ENCODE measurements at places on chromosomes 12 and 14.
A peak's percentile ranks its signal among the peaks of the same experiment; 100 is the strongest.

DNA sequence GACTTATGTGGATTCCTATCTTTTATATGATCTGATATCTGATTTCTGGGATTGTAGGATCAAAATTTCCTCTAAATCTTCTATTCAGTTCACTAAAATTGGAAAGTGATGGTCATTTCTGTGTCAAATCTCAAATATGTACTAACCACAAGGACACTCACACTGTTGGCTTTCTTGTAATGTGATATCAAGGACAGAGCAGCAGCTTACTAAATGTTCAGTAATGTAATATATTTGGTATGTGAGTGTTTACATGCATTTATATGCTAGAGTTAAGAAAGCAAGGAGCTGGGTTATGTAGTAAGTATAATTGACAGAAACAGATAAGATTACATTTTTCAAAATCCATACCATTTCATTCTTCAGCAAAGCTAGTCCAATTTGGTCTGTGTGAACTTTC is 16.5 kb downstream of the PUS7L start:
- DNase-seq: peak; percentile 69

- DNase-seq: no peak
Measured at GRCh38 chr12:57765003-57765697, 1.7 kb downstream of the CYP27B1 start.

DNA sequence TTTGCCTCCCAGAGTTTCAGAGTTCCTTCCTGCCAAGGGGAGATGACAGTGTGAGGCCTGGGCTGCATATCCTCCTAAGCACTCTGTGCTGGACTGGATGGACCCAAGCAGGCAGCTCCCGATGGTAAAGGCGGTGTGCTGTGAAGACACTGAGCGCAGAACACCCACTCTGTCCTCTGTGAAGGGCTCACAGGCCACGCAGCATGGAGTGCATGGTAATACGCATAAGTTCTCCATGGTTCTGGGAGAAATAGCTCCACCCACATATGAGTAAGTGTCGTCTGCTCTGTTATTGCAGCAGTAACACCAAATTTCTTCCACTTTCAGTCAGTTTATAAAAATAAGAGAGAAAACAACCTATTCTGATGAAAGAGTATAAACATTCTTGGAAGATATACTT is 55.8 kb downstream of the TMEM30B start:
- DNase-seq: no peak

DNA sequence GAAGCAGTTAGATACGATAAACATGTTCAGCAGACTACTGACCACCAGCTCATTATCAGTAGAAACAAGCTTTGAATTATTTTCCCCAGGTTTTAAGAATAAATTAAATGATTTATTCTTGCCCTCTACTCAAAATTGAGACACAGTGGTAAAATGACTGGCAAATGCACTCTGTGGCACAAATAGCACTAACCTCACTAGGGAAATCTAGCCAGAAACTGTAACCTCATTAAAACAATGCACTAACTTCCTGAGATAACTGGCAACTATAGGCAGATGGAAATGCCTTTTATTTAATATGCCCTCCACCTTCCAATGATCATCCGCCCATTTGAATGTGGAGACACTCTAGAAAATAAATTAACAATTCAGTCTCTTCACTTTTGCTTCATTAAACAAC is 33.2 kb downstream of the CPNE8 start:
- DNase-seq: no peak

GRCh38 chr12:23204933-23205778 is 580.2 kb downstream of the ETNK1 start:
- peak; percentile 23 for DNase-seq

DNA sequence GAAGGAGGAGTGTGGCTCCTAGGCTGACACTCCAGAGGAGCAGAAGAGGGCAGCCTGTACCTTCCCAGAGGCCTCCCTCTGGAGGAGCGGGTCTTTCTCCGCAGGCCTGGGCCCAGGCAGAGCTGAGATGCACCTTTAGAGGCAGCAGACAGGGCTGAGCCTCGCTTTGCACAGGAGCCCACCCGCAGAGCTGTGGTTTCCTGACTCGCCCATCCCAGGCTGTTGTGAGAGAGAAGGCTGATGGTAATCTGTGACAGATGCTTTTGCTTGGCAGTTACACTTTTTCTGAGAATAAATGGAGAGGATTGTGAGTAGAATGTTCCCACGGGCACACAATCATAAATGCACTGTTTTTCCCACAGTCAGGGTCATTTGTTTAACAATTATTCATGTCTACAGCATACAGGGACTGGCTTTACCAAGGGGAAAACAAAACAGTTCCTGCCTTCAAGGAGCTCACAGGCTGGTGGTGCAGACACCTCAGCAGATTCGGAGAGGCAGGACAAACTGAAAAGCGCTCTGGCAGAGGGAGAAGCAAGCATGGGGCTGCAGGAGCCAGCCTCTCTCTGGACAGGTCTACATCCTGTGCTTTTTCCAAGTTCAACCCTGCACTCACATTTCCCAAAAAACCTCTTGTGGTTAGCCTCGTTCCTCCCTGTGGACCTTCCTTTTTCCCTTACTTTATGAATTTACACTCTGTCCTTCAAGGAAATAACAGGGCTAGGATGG is 13.9 kb downstream of the EVL start:
- peak; percentile 61 for DNase-seq

DNA sequence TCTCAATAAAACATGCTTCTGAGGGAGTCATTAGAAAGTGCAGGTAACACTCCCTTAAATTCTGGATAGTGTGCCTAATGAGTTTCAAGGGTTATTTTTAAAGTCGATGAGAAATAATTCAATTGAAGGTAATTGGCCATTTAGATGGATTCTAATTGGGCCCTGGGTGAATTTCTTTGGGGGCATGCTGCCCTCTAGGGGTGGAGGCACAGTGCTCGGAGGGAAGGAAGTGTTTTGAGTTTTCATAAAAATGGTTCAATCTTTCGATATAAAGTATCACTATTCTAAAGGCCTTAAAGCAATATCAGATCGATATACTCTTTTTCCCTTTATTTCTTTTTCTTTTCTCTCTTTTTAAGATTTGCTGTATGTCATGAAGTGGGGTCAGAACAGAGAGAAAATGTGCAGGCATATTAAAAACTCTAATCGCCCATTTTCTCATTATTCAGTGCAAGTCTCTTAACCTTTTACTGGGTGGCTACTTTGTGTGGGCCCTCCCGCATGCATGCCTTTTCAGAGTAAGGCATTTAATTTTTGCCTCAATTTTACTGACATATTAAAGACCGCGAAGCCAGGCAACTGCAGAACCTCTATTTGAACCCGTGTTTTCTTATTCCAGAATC is 25.5 kb downstream of the NKX2-8 start:
- DNase-seq: no peak

DNA sequence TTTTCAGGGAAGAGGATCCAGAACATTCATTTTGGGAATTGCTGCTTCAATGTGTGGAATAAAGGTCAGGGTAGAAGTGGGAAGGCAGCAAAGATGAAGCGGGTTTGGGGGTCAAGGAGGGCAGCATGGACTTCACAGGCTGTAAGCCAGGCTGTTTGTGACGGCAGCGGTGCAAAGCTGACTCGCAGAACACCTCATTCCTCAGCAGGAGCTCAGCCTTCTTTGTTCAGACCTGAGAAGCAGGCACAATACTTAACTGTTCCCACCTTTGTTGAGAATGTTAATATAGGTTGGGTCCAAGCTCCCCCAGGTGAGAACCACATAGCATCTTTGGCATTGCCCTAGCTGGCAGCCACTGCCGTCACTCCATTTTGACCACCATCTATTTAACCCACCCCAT is 16.7 kb downstream of the GRIN2B start:
- DNase-seq: no peak

DNA sequence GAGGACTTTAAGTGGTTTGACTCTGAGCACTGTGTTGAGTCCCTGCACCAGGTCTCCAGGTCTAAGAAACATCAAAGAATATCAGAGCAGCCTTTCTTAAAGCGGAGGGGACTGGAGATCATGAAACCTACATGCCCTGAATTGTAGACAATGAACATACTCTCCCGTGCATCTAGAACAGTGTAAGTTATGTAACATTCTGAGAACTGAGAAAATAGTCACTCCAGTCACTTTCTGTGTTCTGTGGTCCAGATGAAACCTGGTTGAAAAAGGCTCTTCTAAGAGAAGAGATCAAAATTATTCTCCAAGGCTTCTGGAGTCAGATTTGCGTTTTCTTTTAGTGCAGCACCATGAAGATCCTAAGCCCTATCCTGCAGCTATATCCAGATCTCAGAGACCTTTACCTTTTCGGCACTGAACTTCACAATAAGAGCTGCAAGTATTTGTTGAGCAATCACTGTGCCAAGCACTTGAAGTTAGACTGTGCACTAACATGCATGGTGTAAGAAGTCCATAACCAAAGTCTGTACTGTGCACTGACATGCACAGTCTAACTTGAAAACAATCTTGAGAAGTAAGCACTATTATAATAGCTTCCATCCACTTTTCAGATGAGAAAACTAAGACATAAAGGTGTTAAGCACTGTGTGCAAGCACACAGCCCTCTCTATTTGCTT is 65.6 kb upstream of the TMEM263 start:
- no peak for DNase-seq

DNA sequence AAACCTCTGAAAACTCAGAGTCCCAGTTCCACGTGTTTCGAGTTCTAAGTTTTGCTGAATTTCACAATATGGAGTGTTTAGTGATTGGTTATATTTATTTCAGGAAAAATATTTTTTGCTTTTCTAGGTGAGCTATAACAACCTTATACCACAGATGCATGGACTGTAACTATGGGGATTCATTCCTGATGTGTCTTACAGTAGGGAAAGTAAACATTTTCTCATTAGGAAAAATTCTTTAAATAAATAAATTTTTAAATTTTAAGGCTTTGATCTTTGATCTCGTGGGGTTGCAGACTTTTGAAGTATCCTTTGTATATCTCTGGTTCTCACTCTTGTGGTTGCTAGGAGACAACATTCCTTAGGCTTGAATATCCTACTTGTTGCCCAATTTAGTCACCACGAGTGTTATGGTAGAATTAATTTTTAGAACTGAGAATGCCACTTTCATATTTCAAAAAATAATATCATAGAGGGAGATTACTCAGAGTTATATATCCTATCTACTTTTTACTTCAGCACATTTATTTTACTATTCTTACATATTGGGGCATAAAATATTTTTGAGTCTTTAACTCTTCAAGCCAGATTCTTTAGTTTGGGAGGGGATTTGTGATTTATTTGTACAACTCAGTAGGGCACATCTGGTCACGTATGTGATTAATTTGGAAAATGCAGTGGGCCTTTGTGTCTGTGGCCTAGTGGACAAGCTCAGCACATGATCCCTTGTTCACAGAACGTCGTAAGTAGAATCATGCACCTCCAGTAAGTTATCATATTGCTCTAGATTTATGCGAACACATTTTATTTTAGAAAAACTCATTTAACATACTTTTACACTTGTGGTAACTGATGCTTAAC is 224.0 kb downstream of the TTC6 start:
- peak; percentile 7 for DNase-seq

GRCh38 chr12:121799156-121799841 is 4.5 kb upstream of the SETD1B start:
- no peak for DNase-seq

GRCh38 chr12:14678547-14679150 is 17.8 kb downstream of the GUCY2C start:
- DNase-seq: no peak

DNA sequence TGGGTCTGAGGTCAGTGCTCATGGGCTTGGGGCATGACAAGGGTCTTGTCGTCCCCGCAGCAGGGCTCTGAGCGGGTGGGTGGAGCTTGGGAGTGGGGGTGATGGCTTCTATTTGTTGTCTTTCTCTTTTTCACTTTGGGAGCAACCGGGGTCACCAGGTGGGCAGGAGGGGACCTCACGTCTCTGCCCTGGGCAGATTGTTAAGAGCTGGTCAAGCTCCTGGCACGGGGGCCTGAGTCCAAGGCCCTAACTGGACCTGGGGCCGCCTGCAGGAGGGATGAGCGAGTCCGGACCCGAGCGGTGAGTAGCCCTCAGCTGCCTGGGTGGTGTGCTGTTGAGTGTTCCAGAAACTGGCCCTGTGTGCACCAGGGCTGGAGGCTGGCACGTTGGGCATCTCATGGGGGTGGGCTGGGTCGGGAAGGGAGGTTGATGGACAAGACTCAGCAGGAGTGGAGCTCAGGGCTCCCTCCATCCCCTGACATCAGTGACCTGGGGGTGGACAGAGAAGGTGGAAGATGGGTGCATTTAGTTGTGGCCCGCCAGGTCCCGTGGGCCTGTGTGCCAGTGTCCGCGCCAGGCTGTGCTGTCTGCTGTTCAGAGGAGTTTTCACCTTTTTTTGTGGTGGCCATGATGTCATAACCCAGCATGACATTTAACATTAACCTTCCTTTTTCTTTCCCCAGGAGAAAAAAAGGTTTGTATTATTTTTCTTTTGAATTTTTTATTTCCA is 27.5 kb downstream of the RTL1 start:
- DNase-seq: no peak

DNA sequence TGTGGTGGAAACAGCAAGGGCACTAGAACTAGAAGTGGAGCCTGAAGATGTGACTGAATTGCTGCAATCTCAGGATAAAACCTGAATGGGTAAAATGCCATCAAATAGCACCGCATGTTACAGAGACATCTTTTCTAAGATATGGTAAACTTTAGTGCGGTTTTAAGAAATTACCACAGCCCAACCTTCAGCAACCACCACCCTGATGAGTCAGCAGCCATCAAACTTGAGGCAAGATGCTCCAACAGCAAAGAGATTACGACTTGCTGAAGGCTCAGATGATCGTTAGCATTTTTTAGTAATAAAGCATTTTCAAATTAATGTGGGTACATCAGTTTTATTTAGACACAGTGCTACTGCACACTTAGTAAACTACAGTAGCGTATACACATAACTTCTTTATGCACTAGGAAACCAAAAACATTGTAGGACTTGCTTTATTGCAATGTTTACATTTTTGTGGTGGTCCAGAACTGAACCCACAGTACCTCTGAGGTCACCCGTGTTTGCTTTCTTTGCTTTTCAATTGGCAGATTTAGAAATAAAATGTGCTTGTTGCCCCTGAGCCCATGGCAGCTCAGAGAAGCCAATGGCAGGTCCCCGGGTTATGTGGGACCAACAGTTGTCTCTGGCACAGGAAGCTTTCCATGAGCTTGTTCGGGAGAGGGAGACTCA is 15.9 kb downstream of the GOLGA3 start:
- DNase-seq: no peak

DNA sequence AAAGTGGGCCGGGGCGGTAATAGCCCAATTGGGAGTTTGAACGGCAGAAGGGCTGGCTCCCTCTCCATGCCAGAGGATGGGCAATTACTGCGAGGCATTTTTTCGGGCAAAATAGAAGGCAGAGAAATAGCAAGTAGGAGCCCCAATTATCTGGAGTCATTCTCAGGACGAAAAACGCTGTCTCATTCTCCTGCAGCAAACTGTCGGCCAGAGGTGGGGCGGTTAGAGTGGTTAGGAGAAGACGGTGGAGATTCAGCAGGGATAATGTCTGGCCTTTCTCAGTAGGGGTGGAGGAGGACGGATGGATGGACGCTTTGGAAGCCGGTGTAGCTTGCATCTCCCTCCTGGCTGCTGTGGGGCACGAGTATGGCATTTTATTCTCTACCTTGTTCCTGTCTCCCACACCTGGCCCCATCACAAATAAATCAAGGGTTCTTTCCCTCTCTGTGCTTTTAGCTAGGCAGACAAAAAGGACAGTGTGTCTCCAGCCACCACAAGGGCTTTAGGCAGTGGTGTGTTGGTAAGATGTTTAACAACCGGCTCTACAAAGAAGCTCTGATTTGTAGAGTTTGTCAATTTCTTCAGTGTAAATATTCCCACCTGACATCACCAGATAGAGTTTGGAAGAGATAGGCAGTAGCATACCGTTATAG is 140.5 kb upstream of the LHX5 start:
- DNase-seq: no peak
